ENCODE measurements at places on chromosomes 6 and 20. TPM values are rescaled to one million over a fixed set of nuclear protein-coding genes. Genes with fewer than 3 reads are reported as not detected.

DNA sequence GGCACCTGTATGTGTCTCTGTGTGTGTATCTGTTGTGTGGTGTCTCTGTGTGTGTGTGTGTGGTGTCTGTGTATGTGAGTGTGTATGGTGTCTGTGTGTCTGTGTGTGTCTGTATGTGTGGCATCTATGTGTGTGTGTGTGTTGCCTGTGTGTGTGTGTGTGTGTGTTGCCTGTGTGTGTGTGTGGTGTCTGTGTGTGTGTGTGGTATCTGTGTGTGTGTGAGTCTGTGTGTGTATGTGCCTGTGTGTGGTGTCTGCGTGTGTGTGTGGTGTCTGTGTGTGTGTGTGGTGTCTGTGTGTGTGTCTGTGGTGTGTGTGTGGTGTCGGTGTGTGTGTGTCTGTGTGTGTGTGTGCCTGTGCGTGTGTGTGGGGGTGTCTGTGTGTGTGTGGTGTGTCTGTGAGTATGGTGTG lies 31.7 kb upstream of the VEGFA start:
- DNase-seq = no peak

DNA sequence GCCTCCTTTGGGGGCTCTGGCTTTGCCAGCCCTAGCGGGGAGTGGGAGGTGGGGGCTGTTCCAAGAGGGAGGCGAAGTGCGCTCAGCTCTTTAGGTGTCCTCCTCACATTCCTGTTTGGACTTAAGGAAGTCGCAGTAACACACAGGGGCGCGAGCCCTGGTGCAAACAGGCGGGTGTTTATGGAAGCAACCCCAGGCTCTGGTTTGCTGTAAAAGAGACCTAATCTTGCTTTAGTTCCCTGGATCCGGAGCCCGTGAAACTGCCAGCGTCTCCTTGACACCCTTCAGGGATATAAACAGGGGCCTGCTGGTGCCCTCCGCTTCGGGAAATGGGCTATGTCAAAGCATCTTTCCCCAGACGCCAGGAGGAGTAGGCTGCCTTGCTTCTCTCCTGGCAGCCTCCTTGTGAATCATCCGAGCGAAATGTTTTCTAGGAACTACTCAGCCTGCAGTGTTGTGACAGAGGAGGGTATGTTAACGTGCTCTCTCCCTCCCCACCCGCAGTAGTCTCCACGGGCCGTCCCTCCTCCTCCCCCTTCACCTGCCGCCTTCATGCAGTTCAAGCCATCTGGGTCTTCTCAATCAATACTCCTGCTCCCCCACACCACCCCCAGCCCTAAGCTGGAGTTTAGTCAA lies 168.0 kb upstream of the LRFN2 start:
- peak; percentile 45 for DNase-seq

GRCh38 chr6:150299873-150300485 lies 68.8 kb upstream of the IYD start:
- DNase-seq = no peak

The GPLD1 gene
- 6.5 TPM for total RNA-seq

GRCh38 chr6:160178271-160178670 lies 56.7 kb downstream of the SLC22A1 start:
- no peak for DNase-seq

- DNase-seq = no peak
Measured at GRCh38 chr6:124123617-124124209, 320.0 kb downstream of the NKAIN2 start.

The ELOVL4 gene
- total RNA-seq = 11.2 TPM

GRCh38 chr6:14440215-14440910 lies 322.8 kb downstream of the CD83 start:
- no peak for DNase-seq

GRCh38 chr20:24994470-24995368 lies 2.2 kb upstream of the APMAP start:
- peak; percentile 82 for DNase-seq

The RRAGD gene
- total RNA-seq = 4.9 TPM

DNA sequence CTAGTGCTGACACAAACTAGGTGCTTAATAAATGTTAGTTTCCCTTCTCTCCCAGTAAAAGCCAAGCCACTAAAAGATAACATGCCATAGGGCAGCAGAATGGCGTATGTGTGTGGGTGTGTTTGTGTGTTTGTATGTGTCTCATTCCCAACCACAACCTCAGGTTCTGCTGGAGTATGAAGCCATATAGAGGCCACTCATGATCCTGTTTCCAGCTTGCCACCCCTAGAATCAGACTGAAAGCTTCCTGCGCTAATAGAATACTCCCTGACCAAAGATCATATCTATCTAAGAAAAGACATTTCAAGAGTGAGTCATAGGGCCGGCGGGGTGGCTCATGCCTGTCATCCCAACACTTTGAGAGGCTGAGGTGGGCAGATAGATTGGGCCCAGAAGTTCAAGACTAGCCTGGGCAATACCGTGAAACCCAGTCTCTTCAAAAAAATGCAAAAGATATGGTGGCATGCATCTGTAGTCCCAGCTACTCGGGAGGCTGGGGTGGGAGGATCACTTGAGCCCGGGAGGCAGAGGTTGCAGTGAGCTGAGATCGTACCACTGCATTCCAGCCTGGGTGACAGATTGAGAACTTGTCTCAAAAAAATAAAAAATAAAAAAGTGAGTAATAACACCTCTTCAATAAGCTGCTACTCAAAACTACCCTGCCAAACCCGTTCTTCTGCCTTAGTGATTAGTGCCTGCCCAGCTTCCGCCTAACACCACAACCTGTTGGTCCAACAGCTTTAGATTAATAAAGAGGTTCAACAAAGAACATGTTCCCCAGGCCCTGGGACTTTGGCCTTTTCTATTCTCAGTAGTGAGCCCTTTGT lies 11.8 kb upstream of the SNRPC start:
- no peak for DNase-seq

GRCh38 chr6:2502096-2502997 lies 248.4 kb downstream of the MYLK4 start:
- no peak for DNase-seq

- no peak for DNase-seq
Measured at GRCh38 chr6:159193923-159194322, 24.7 kb downstream of the FNDC1 start.

GRCh38 chr6:56483929-56484328 lies 158.8 kb downstream of the DST start:
- DNase-seq = no peak

GRCh38 chr6:42978487-42978838 lies 518 bp downstream of the PEX6 start:
- DNase-seq = peak; percentile 27

The SLC2A10 gene
- 32.3 TPM for total RNA-seq

The FAM162B gene
- 0.59 TPM for total RNA-seq

GRCh38 chr6:47221565-47221964 lies 88.1 kb downstream of the TNFRSF21 start:
- no peak for DNase-seq

The ELOVL2 gene
- not detected for total RNA-seq

- no peak for DNase-seq
Measured at GRCh38 chr20:61749406-61750075, 316.1 kb downstream of the TAF4 start.

DNA sequence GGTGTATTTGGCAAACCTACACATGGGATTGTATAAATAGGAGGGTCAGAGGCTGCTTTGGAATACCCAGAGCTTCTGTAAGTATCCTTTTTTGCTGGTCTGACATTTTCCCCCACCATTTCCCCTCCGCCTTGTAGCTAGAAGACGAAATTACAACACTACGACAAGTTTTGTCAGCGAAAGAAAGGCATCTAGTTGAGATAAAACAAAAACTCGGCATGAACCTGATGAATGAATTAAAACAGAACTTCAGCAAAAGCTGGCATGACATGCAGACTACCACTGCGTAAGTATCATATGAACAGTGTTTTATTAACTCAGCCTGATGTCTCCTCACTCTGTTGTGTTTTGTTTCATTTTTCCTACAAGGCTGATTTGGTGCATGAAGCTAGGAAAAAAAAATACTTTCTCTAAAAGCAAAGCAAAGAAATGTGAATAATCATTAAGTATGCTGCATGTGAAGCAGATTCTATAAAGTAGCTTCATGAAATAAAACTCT lies 72.7 kb downstream of the HDDC2 start:
- DNase-seq = no peak

The QKI gene
- 93.5 TPM for total RNA-seq

The SLC22A1 gene
- total RNA-seq = not detected

DNA sequence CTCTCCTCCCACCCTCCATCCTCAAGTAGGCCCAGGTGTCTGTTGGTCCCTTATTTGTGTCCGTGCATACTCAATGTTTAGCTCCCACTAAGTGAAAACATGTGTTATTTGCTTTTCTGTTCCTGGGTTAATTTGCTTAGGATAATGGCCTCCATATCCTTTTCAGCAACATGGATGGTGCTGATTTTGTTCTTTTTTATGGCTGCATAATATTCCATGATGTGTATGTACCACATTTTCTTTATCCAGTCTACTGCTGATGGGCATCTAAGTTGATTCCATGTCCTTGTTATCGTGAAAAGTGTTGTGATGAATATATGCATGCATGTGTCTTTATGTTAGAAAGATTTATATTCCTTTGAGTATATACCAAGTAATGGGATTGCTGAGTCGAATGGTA lies 314.9 kb upstream of the IRAK1BP1 start:
- DNase-seq = no peak

DNA sequence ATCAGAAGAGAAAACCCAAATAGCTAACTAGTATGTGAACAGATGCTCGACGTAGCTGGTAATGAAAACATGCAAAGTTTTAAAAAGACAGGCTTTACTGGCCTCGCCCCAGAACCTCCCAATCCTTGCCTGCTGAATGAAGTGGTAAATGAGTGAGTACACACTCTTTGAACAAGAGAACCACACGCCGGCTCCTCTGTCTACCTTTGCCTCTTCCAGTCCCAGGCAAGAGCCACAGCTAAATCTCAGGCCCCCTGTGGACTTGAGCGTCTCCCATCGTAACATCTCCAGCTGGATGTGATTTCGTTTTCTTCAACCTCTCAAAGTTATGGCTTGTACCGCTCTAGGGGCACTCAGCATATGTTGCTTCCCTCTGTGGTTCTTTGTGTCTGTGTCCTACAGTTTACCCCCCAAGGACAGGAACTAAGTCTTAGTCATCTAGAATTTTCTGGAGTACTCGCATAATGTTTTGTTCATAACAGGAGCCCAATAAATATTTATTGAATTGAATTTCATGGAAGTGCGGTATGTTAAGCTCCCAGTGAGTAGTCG lies 153.2 kb upstream of the TAB2 start:
- no peak for DNase-seq

- no peak for DNase-seq
Measured at GRCh38 chr6:63529498-63529897, 42.8 kb upstream of the LOC128125822 start.

The DPPA5 gene
- total RNA-seq = not detected

The LY6G6F gene
- total RNA-seq = not detected

DNA sequence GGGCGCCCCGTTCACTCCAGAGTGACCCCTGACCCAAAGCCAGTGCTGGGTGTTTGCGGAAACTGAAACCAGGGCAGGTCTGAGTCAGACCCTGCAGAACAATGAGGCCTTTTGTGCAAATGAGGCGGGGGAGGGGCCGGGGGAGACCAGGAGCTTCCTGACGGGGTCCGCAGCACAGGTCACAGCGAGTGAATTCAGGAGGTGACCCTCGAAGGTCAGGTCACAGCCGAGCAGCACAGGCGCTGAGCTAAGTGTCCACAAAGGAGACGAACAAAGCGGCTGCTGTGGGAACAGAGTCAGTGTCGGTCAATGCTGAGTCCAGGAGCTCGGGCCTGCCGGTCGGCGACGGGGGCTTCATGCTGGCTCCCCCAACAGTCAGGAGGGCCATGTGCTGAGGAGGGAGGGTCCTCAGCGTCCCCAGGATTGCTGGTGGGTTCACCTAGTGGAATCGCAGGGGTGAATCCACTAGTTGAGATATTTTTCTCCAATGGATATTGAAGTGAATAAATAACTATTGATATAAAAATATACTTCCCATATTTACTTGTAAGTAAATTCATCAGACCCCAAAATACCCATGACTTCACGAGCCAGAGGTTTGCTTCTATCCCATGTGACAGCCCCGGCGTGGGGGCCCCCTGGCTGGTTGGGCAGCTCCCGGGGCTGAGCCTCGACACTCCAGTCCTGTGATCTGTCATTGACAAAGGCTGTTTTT lies 188.4 kb upstream of the SULF2 start:
- DNase-seq = peak; percentile 61

DNA sequence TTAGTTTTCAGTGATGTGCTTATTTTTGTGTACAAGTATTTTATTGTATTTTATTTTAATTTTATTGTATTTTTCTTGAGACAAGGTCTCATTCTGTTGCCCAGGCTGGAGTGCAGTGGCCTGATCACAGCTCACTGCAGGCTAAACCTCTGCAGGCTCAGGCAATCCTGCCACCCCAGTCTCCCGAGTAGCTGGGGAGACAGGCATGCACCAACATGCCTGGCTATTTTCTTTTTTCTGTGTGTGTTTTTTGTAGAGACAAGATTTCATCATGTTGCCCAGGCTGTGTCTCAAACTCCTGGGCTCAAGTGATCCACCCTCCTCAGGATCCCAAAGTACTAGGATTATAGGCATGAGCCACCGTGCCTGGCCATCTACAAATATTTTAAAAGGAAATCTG lies 146.3 kb downstream of the MANEA start:
- no peak for DNase-seq

The WFDC10B gene
- total RNA-seq = not detected

The ISM1 gene
- 2.3 TPM for total RNA-seq

- DNase-seq = no peak
Measured at GRCh38 chr6:5552243-5552642, 290.9 kb downstream of the FARS2 start.

The PARD6B gene
- total RNA-seq = 11.5 TPM

Data from uterus (tissue), 4 donors.